WTC11 (cell line): ENCODE measurements at places on chromosomes 16 and 17.

DNA sequence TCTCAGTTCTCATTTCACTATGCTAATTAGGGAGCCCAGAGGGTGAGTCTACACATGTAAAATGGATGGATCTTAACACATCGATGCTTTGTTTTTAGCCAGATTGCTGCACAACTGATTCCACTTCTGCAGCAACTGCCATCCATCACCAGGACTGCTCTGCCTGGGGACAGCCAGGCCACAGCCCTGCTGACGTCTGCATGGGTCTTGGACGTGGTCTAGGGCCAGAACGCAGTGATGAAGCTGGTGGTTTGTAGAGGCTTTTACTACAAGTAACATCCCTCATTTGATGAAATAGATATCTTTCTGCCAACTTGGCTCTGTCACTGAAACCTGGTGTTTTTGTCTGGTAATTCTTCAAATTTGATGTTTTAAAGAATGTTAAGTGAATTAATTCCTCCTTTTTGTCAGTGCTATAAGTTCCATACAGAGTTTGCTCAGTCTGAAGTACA is 50.6 kb downstream of the MARCHF10 start:
- DNase-seq, result no peak

DNA sequence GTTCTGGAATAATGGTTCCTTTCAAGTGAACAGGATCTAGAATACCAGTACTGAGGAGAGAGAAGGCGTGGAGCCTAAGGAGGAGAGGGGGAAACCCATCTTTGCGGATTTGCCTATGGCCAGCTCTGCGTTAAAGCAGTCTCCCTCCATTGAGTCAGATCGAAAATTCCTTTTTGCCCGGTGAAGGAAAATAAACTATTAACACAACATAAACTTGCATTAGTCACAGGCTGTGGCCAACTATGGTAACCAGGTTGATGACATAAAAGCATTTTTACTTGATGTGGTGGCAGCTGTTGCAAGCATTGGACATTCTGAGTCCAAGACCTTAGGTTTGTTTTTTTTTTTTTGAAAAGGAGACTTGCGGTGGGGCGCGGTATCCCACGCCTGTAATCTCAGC is 8.9 kb downstream of the LDAF1 start:
- no peak for DNase-seq

DNA sequence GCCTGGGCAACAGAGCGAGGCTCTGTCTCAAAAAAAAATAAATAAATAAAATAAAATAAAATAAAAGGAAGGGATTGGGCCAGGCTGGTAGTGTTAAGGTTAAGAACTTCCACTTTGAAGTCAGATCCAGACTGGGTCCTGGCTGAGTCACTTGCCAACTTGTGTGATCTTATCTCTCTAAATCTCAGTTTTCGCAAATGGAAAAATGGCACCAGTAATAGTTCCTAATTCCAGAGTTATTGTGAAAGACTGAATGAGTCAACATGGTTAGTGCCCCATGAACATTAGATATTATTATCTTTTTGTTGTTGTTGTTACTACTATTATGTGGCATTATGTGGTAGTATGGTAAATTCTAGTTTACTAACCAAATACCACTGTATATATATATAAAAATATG is 188.0 kb upstream of the AXIN2 start:
- no peak for DNase-seq

- no peak for DNase-seq
Observed at GRCh38 chr16:16774389-16774788, 395.4 kb downstream of the NPIPA7 start.

- no peak for DNase-seq
Observed at GRCh38 chr16:68091380-68092261, 6.5 kb downstream of the NFATC3 start.

DNA sequence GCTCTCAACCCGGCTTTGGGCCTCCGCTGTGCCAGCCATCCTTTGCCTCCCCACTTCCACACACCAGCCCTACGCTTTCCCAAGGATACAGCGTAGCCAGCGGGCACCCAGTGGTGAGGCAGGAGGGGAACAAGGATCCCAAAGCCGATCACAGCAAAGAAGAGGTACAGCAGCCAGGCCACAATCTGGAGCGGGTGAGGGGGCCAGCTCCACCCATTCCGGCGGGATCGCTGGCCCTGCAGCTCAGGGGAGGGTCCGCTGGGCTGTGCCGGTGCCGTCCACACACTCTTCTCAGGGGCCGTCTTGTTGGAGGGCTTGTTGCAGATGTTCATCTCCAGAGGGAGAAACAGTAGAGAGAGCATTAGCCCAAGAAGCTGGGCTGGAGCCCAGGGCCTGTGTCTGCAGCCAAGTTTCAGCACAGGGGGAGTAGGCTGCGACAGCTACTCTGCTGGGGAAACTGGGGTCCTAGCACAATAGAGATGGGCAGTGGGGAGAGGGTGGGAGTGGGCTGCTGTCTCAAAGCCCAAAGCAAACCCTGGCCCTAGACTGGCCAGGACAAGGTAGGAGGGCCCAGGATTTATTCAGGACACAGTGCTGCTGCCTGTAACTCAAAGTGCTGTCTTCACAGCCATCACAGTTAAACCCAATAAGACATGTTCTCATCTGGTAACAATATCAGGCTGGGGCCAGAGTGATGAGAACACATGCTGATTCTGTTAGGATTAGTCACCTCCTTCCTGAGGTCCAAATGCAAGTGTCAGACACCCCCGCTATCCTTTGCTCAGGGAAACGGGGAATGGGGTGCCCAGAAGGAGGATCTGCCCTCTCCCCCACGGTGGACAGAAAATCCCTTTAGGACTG is 9.9 kb downstream of the ZDHHC1 start:
- DNase-seq, result no peak

DNA sequence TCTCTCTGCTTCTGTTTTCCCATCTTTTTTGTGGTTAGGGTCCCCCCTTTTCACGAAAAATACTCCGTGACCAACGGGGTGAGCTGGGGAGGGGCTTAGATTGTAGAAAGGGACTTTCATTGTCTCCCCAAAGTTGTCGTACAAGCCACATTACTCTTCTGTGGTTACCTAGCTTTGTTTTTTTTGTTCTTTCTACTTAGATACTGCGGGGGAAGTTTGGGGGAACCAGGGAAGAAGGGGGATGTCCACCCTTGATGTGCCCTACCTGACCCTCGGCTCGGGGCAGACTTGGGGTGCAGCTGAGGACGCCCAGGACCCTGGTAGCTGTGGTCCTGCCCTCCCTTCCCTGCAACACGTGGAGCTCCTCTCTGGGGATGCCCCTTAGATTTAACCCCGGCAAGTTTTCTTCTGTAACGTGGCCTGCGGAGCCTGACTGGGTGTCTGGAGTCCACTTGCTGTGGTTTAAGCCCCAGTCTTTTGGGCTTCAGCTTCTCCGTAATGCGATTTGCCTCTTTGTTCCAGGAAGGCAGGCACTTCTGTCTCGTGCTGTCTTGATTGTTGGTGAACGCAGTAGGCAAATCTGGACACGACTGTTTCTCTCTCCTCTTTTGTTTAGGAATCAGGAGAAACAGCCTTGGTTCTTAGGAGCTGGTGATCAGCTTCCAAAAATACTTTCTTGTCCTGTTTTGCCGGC is 892 bp downstream of the ABCC1 start:
- no peak for DNase-seq

- DNase-seq, result no peak
Observed at GRCh38 chr17:34173241-34173640, 81.8 kb upstream of the CCL2 start.

GRCh38 chr16:53773150-53773846 is 69.3 kb downstream of the FTO start:
- DNase-seq, result peak; percentile 15

DNA sequence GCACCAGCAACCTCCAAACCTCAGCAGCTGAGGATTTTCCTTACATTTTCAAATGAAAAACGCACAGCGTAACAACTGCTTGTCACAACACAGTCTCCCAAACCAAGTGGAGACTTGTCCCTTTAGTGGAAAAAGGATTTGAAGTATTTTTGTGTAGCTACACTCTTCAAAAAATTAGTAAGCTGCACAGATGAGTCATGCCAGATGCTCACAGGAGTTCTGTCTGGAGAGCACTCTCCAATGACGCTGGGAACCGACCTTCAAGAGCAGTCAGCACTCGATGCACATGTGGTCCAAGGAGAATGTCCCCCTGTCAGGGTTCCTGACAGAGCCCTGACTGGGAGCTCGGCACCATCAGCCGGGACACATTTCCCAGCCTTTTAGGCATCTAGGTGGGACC is 39.8 kb downstream of the MAP1LC3B start:
- no peak for DNase-seq

DNA sequence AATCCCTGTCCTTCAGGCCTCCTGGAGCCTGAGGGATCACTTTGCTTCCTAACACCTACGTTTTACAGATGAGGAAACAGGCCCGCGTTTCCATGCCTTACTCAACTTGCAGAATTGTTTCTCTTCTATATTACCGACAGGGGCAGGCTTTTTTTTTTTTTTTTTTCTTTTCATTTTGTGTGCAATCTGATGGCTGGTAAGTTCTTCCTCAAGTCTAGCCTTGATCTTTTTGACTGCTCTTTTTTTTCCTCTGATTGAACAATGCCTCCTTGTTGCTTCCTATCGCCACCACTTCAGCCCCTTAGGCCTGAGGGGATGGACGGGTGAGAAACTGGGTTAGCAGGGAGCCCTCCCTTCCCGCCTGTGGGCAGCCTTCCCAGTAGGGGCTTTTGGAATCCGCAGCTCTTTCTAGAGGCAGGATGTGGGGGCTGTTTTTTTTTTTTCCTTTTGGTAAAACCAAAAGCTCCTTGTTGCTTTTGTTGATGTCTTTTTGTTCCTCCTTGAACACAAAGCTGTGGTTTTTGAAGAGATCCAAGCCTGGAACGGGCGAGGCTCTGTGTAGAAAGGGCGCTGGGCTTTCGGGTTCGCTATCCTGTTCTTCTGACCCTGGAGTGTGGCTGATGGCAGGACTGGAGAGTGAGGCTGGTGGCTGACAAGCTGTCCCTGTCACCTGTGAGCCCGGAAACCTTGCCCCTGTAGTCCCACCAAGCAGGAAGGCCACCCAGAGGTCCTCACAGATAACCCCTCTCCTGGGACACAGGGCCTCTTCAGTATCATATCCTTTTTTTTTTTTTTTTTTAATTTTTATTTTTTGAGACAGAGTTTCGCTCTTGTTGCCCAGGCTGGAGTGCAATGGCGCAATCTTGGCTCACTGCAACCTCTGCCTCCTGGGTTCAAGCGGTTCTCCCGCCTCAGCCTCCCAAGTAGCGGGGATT is 14.0 kb downstream of the LASP1 start:
- DNase-seq, result no peak

GRCh38 chr16:65772134-65772732 is 594.3 kb upstream of the CDH5 start:
- no peak for DNase-seq

DNA sequence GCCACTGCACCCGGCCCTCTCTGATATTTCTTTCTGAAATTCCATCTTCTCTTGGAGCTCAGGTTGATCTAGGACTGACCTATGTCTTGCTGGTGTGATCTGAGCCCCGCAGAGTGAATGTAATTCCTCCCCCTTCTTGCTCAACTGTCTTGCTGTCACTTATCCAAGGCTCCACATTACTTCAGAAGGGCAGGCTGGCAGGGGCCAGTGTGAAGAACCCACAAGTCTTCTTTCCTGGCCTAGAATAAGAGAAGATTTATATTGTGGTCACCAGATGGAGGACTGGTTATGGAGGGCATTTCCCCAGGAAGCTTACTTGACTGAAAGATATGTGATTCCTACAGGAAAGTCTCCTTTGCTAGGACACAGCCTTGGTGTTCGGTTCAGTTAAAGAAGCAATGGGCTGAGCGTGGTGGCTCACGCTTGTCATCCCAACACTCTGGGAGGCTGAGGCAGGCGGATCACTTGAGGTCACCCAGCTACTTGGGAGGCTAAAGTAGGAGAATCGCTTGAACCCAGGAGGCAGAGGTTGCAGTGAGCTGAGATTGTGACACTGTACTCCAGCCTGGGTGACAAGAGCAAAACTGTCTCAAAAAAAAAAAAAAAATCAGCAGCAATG is 13.4 kb downstream of the ITGAL start:
- no peak for DNase-seq

- peak; percentile 83 for DNase-seq
Observed at GRCh38 chr17:44556166-44556831, 985 bp upstream of the FZD2 start.

DNA sequence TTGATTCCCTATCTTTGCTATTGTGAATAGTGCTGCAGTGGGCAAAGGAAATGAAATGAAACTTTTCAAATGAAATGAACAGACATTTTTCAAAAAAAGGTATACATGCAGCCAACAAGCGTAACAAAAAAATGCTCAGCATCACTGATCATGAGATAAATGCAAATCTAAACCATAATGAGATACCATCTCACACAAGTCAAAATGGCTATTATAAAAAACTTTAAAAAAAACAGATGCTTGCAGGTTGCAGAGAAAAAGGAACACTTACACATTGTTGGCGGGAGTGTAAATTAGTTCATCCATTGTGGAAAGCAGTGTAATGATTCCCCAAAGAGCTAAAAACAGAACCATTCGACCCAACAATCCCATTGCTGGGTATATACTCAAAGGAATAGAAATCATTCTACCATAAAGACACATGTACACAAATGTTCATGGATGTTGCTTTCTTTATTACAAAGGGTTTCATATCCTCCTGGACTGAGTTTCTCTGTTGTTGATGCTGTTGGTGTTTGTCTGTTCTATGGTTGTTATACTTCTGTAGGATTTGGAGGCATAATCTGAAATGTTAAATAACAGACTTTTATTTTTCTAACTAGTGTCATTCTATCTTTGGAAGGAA is 99.3 kb upstream of the SOX9 start:
- no peak for DNase-seq

DNA sequence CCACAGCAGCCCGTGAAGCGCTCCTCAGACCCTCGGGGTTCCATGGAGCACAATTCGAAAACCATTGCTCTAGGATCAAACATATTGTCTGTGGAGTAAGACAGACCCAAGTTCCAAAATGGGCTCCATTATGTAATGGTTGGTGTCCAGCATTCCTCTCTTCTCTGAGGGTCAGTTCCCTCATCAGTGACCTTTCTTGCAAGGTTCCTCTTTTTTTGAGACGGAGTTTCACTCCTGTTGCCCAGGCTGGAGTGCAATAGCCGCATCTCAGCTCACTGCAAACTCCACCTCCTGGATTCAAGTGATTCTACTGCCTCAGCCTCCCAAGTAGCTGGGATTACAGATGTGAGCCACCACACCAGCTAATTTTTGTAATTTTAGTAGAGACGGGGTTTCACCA is 28.4 kb downstream of the PLXDC1 start:
- no peak for DNase-seq

DNA sequence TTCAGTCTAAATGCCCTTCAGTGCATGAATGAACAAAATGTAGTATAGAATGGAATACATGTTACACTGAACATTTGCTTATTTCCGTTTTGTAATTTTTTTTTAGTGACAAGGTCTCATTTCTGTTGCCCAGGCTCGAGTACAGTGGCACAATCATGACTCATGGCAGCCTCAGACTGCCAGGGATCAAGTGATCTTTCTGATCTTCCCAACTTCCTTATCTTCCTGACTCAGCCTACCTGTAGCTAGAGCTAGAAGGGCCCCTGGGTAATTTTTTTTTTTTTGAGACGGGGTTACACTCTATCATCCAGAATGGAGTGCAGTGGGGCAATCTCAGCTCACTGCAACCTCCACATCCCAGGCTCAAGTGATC is 7.3 kb upstream of the SLX4 start:
- DNase-seq, result no peak
